ENCODE measurements at places on chromosomes 4 and X.

DNA sequence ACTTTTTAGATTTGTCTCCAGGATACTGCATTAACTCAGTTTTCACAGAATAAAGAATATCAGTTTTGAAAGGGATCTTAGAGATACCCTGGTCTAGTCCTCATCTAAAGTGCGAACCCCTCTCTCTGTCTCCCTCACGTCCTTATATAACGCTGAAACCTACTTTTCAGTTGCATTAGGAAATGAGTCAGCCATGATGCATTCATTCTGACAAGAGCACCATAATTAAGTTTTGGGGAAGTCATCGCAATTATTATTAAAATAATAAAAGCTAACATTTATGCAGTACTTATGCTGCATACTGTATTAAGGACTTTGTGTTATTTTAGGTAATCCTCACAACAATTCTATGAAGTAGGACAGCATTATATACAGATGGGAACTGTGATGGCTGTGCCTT, 116.1 kb downstream of the REELD1 start:
- no peak for DNase-seq

DNA sequence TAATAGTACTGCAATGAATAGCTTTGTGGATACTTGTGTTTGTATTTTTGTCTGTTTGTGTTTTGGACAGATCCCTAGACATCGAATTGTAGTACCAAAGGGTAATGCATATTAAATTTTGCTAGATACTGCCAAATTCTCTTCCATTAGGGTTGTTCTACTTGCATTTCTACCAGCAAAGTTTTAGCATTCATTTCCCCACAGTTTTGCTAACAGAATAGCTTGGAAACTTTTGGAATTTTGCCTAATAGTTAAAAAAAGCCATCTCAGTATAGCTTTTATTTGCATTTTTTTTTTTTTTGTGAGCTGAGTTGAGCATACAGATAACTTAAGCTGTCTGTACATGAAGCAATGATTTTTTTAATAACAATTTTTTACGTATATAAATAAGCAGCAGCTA, 1084.9 kb downstream of the ADGRL3 start:
- DNase-seq: no peak

GRCh38 chr4:54793856-54794422, 136.2 kb downstream of the KIT start:
- DNase-seq: no peak

DNA sequence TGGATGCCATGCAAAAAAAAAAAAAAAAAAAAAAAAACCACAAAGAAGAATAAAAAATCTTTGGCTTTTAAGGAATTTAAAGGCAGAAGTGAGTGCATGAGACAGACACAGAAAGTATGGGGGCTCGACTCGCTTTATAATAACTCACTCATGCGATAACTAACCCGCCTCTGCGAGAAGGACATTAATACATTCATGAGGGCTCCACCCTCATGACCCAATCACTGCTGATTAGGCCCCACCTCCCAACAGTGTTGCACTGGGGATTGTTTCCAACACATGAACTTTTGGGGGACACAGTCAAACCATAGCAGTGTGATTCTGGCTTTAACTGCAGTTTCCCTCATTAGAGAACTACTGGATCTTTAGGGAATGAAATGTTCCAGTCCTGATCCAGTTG, 78.1 kb downstream of the QDPR start:
- no peak for DNase-seq

GRCh38 chr4:87499403-87500091, 29.6 kb downstream of the SPARCL1 start:
- no peak for DNase-seq

DNA sequence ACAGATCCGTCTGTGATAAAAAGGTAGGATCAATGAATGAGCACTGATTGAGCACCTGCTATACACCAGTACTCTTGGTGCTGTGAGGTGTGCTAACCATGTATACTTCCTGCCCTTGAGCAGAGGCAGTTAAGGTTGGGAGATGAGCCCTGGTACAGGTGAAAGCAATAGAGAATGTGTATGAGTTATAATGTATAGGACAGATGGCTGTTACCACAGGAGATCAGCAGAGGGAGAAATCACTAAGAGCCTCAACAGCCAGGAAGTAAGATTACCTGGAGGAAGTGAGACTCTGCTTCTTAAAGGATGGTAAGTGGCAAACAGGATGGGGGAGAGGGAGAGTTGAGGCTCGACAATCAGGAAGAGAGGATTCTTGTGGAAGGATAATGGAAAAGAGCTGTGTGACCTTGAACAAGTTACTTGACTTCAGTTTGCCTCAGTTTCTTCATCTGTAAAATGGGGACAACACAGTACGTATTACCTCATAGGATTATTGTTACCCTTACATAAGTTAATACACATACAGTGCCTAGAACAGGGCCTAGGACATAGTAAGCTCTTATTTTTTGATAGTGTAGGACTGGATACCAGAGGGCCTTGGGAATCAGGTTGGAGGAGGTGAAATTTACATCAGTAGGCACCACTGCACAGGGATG, 9.1 kb downstream of the CXCR3 start:
- DNase-seq: no peak
